Keratinocyte (primary cell): ENCODE measurements at places on chromosomes 4 and X. TPM values are rescaled to one million over a fixed set of nuclear protein-coding genes. Genes with fewer than 3 reads are reported as not detected.

DNA sequence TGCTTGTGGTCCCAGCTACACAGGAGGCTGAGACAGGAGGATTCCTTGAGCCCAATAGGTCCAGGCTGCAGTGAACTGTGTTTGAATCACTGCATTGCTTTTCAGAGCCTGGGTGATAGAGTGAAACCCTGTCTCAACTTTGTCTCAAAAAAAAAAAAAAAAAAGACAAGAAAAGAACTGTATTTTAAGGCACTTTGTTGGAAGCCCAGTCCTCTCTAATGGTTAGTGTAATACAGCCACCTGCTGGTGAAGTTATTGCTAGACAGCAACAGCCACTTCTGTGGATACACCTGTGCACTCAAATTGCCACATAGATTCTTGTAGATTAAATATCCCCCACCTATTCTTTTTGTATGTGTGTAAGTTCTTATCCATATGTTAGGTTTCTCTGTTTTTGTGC lies 10.1 kb upstream of the FGG start:
- DNase-seq = no peak

GRCh38 chr4:184395971-184396391 lies 78.4 kb downstream of the IRF2 start:
- no peak for DNase-seq

GRCh38 chr4:120753854-120754253 lies 168.7 kb downstream of the PRDM5 start:
- no peak for DNase-seq

DNA sequence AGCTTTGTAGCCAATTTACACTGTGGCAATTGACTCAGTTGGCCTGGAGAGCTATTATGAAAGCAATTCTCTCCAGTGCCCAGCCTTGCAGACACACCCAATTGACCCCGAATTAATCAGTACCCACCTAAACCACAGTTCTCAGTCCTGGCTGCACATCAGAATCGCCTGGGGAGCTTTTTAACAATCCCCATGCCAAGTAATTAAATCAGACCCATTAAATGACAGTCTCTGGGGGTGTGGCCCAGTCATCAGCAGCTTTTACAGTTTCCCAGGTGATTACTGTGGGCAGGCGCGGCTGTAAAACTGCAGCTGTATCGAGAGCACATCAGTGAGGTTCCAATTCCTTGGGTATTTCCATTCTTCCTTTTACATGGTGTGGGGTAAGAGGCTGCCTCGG lies 460.9 kb upstream of the FAT1 start:
- DNase-seq = no peak

DNA sequence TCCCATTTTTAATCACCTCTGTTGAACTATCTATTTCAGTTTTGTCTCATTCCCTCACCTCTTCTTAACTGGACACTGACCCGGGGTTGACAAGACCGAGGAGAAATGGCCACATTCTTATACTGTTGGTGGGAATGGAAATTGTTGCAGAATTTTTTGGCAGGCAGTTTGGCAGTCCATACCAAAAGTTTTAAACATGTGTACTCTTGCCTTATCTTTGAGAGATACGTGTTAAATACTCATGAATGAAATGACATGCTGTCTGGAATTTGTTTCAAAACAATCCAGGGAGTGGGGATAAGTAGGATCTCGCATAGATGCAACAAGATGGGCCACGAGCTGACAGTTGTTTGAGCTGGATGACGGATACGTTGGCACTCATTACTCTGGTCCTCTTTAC lies 12.1 kb downstream of the FGFBP1 start:
- no peak for DNase-seq

Gene RTL3
- polyA plus RNA-seq = not detected in 3 replicates

- no peak for DNase-seq
Measured at GRCh38 chr4:87151730-87152129, 68.7 kb downstream of the KLHL8 start.

- no peak for DNase-seq
Measured at GRCh38 chr4:73396993-73397972, 6.8 kb upstream of the ALB start.

DNA sequence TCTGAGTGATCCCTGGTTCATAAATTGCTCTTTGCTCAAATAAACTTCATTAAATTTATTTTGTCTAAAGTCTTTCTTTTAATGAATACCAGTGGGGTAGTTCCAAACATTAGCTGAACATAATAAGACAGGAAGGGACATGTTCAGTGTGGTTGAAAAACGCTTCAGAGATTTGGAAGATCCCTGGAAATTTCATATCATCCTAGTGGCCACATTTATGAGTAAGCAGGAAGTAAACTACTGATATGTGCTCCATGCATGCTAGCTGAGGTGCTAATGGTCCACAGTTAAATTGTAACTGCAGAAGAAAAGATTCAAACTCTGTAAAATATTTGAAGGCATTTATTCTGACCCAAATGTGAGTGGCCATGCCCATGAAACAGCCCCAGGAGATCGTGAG lies 1328.7 kb downstream of the ADGRL3 start:
- DNase-seq = no peak

GRCh38 chr4:40967550-40967949 lies 217.8 kb downstream of the NSUN7 start:
- no peak for DNase-seq

DNA sequence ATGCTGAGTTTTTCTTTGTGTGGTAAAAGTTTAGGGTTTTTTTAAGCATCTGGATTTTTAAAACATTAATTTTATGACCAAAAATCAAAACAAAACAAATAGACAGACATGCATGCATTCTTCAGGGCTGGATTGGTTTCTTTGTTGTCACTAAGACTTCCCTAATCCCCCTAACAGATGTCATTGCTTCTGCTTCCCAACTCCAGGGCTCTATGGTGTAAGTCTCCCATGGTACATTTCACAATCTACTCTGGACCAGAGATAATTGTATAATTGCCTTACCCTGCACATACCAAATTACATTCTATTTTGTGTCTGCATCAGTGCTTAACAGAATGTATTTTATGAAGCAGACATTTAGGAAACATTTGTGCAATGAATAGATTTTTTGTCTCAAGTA lies 529.1 kb upstream of the SMIM31 start:
- no peak for DNase-seq

GRCh38 chr4:742742-743311 lies 37.2 kb downstream of the PCGF3 start:
- DNase-seq = no peak

Gene KLHL13
- 2.7 to 5.9 TPM (median 4.9 TPM) in 3 replicates for polyA plus RNA-seq

- no peak for DNase-seq
Measured at GRCh38 chr4:104719539-104720230, 225.0 kb upstream of the CXXC4 start.

GRCh38 chr4:158018221-158018830 lies 154.5 kb downstream of the GASK1B start:
- DNase-seq = no peak

- no peak for DNase-seq
Measured at GRCh38 chr4:2742081-2742822, 13.9 kb downstream of the TNIP2 start.

DNA sequence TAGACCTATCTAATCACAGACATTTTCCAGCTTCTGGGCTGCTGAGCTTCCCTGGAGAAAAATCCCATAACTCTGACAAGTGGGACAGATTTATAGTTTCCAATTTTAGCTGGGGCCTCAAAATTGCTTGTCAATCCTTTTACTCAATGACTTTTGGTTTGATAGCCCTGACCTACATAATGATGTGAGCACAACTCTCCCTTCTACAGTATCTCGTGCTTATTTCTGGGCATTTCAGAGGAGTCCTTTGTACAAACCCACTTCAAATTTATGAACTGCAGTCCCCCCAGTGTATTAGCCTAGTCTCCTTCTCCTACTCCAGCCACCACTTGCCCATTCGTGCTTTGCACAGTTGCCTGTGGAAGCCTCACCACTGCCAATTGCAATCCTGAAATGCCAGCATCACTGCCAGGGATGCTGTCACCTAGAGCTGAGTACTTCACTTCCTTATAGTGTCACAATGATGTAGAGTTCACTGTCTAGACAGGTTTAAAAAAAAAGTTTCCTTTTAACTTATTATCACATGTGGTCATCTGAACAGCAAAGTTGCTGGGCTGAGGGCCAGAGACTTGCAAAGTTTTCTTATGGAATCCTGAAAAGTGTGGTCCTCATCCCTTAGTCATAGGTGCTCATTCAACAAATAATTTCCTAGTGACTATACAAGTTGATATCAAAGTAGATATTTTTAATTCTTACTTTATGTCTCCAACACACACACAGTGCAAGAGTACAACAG lies 21.2 kb downstream of the TRAM1L1 start:
- no peak for DNase-seq
